ENCODE measurements at places on chromosomes 5 and 9.

GRCh38 chr9:75200892-75201470 lies 112.7 kb downstream of the OSTF1 start:
- no peak for DNase-seq

DNA sequence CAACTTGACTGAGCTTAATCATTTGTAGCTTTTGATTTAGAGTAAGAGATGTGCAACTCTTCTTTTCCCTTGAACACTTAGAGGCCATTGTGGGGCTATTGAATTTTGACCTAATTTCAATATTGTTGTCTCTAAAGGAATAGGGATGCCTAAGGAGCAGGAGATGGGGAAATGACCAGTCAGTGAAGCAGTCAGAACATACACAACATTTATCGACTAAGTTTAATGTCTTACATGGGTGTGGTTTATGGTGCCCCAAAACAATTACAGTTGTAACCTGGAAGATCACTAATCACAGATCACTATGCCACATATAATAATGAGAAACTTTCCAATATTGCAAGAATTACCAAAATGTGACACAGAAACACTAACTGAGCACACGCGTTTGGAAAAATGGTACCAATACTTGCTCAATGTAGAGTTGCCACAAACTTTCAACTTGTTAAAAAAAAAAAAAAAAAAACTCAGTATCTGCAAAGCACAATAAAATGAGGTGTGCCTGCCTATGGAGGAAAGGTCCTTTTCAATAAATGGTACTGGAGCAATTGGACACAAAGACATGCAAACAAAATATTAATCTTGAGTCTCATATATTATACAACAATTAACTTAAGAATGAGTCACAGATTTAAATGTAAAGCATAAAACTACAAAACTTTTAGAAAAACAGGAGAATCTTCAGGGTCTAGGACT lies 189.6 kb upstream of the RAD23B start:
- no peak for DNase-seq

- DNase-seq = no peak
These were observed 19.1 kb downstream of the GFI1B start for GRCh38 chr9:132997591-132997990.

- no peak for DNase-seq
These were observed 98.4 kb upstream of the ERCC6L2 start for GRCh38 chr9:95777136-95777535.

GRCh38 chr5:83827111-83827557 lies 106.5 kb upstream of the HAPLN1 start:
- no peak for DNase-seq

GRCh38 chr5:97046270-97046982 lies 96.0 kb downstream of the LIX1 start:
- DNase-seq = no peak

GRCh38 chr9:107755246-107755645 lies 265.7 kb upstream of the KLF4 start:
- no peak for DNase-seq

DNA sequence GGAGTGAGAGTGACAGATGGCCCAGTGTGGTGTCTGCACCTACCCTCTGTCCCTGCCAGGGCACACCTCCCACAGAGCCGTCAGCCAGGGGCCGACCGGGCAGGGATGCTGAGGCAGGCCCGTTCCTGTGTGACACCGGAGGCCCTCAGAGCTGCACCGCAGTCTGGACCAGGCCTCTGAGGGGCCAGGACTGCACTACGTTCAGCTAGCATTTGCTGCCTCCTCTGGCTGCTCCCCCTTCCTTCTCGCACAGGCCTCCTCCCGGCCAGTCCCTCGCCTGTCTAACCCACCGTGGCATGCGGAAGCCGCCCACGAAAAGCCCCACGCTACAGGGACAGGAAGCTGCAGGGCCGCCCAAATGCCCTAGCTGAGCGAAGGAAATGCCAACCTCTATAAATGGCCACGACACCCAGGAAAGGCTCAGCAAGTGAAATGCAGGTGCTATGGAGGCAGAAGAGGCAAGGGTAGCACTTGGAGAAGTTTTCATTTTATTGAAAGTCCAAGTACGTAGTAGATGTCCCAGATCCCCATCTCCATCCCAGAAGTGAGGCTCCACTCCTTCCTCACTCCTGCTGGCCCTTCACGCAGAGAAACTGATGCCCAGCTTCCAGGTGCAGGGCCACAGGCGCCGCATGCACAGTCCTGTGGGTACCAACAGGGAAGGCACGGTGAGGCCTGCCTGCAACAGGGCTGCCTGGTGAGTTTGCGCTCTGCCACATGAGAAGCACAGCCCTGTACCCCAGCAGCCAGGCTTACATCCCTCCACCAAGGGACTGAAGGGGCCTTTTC lies 38.7 kb downstream of the MAPK9 start:
- no peak for DNase-seq

GRCh38 chr5:78504704-78505677 lies 143.6 kb downstream of the LHFPL2 start:
- peak; percentile 76 for DNase-seq

- DNase-seq = no peak
These were observed 18.3 kb upstream of the CARTPT start for GRCh38 chr5:71700803-71701202.

GRCh38 chr9:76314321-76314720 lies 79.9 kb downstream of the RFK start:
- no peak for DNase-seq

GRCh38 chr9:133524146-133524545 lies 613 bp downstream of the MYMK start:
- DNase-seq = no peak

Measured in GOT3 (cell line).